ENCODE measurements at places on chromosomes 1 and 21.
A peak's percentile ranks its signal among the peaks of the same experiment; 100 is the strongest.

- DNase-seq = no peak
Measured at GRCh38 chr1:234288946-234289345, 84.3 kb upstream of the COA6 start.

DNA sequence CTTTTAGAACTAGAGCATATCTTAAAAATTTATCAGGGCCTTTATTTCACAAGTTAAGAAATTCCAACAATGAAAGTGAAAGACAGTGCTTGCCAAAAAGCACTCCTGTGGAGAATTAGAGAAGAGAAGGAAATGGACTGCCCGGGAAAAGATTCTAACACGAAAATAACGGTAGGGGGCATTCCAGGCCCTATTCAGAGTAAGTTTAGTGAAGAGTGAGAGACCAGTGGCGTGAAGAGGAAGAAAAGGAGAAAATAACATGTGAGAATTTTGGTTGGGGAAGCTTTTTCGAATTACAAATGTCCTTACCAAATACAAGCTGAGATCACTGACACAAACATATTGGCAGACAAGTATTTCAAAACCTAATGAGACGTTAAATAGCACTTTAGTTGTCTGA, 38.4 kb upstream of the RBM34 start:
- peak; percentile 43 for DNase-seq

GRCh38 chr1:209390764-209391163, 192.8 kb upstream of the CAMK1G start:
- DNase-seq = no peak

- DNase-seq = no peak
Measured at GRCh38 chr1:212021563-212021962, 13.8 kb downstream of the INTS7 start.

DNA sequence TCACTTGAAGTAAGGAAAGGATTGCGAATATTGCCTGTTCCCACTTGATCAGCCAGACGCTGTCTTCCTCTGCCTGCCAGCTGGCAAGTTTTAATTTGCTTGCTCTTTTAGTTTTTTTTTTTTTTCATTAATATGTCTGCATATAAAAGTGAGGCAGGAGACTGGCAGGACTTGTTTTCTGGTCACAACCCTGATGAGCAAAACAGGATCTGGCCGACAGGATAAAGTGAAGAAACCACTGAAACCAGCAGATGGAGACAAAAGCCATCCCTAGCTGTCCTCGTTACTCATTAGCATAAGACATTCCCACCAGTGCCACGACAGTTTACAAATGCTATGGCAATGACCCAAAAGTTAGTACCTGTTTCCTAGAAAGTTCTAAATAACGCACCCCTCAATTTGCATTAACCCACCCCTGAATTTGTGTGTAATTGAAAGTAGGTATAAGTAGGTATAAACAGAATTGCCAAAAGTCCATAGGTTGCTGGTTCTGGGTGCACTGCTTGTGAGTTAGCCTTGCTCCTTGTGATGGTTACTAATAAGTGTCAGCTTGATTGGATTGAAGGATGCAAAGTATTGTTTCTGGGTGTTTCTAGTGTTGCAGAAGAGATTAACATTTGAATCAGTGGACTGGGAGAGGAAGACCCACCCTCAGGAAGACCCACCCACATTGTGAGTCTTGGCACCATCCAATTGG, 60.8 kb downstream of the ZNF684 start:
- DNase-seq = peak; percentile 7

DNA sequence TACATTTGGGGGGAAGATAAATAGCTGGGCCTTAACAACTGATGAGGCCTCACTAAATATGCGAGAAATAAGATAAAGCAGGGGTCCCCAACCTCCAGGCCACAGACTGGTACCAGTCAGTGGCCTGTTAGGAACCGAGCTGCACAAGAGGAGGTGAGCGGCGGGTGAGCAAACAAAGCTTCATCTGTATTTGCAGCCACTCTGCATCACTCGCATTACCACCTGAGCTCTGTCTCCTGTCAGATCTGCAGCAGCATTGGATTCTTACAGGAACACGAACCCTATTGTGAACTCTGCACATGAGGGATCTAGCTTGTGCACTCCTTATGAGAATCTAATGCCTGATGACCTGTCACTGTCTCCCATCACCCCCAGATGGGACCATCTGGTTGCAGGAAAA, 5.2 kb upstream of the PAXBP1 start:
- DNase-seq = no peak

- peak; percentile 43 for DNase-seq
Measured at GRCh38 chr1:247456021-247456420, 1.9 kb downstream of the OR2B11 start.

GRCh38 chr1:220726634-220727033, 21.5 kb upstream of the MTARC2 start:
- no peak for DNase-seq

DNA sequence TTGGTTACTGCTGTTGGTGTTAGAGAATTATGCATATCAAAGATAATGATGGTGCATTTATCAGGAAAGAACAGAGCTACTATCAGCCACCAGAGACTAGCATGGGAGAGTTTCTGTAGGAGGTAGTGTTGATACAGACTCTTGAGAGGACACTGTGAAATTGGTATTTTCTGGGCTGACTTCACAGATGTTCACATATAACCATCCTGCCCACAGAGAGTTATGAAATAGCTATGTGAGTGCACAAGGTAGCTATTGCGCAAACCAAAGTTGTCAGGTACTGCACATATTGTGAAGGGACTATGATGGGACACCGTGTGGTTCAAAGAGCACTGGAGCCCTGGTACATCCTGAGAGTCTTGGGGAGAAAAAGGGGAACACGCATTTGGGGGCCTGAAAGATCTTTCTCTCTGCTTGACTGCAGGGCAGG, 1.4 kb upstream of the TLCD4 start:
- DNase-seq = peak; percentile 73

GRCh38 chr1:96772349-96772748, 50.8 kb downstream of the PTBP2 start:
- DNase-seq = no peak

- no peak for DNase-seq
Measured at GRCh38 chr21:38321568-38321967, 64.8 kb downstream of the KCNJ15 start.

DNA sequence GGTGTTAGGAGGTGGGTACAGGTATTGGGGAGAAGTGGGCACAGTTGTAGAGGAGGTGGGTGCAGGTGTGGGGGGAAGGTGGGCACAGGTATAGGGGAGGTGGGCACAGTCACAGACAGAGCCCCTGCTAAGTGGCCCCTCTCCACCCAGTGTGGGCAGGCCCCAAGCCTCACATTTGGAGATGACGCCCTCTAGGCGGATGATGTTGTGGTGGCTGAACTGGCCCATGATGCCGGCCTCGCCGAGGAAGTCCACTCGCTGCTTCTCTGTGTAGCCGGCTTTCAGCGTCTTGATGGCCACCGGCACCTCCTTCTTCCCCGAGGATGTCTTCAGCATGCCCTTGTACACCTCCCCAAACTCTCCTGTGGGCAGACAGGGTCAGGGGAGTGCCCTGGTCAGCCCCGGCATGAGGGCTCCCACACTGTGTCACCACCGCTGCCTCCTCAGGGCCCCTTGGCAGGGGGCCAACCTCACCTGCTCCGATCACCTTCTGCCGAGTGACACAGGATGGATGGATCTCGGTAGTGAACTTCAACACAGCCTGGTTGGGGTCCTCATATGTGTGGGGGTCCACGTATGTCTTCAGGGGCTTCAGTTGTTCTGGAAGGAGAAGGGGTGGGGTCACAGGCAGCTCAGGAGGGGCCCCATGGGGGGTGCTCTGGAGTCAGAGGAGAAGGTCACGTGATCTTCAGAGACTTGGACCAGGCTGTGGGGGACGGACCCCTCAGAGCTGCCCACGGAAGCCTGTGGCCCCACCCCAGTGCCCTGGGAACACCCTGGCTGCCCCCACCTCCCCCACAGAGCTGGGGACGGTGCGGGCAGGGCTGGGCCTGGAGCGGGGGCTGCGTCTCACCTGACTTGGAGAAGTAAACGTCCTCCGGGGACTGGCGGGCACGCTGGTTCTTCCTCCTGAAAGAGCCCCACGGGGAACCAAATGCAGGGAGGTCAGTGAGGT, 22.6 kb downstream of the EPHA2 start:
- no peak for DNase-seq

DNA sequence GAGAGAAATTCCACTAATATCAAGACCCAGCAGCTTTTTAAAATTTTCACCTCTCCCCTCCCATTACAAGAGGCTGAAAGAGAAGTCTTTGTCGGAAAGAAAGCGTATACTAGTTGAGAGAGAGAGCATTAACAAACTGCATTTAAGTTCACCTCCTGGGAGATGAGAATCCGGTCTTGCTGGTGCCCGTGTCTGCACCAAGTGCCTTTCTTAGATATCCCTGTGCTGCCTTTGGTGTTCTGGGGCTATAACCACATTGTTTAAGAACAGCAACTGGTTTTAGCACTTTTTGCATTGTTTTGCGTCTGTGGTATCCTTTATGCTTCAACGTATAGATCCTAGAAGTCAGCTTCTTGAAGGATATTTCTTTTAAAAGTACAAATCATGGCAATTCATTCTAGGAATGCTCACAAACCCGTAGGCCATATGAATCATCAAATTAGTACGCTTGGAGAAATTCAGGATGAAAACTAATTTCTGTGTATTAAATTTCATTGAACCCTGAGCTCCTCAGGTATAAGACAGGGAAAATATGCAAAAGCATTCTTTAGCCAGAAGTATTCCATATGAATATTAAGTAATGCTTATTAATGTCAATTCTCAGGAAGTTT, 3.4 kb upstream of the RPE65 start:
- DNase-seq = no peak

GRCh38 chr1:84603941-84604830, 29.9 kb upstream of the CTBS start:
- DNase-seq = no peak

GRCh38 chr1:200699871-200700270, 30.2 kb upstream of the DDX59 start:
- peak; percentile 38 for DNase-seq

- DNase-seq = no peak
Measured at GRCh38 chr1:32394890-32395432, 720 bp upstream of the BSDC1 start.

DNA sequence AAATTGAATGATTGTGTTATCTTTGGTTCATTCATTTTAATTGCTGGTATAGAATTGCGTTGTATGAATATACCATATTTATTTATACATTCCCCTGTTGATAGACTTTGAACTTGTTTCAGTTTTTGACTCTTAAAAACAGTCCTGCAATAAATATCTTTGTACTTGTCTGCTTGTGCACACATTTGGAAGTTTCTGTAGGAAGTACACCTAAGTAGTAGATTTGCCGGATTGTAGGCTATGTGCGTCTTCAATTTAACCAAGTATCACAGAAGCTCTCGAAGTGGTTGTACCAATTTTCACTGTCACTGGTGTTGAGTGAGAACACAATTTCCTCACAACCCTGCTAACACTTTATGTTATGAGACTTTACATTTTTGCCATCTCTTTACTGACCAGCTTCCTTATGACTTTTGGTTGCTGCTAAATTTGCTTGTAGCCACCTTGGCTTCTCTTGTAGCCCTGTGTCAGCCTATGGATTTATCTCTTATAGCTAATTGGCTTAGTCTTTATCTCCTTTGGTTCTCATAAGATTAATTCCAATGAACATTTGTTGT, 2.2 kb downstream of the TTC3 start:
- no peak for DNase-seq

GRCh38 chr1:76942549-76942948, 75.3 kb downstream of the ST6GALNAC5 start:
- no peak for DNase-seq

DNA sequence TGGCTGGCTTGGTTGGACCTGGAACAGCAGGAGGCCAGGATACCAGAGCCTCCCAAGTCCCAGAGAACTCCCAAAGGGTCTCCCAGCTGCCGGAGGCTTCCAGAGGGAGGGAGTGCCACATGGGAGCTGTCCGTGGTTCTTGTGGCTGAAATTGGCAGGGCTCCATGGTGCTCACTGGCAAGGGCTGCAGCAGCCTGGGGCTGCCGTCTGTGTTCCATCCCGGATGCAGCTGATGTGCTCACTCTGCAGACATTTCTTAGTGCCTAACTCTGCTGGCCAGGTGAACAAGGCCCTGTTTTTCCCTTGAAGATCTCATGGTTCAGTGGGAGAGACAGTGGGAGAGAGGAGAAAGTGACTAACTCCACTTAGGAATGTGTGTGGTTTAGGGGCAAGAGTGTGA, 261.1 kb downstream of the CAMTA1 start:
- no peak for DNase-seq

- DNase-seq = no peak
Measured at GRCh38 chr1:33537885-33538284, 65.4 kb downstream of the ZSCAN20 start.

GRCh38 chr1:187078916-187079315, 250.2 kb downstream of the PLA2G4A start:
- DNase-seq = no peak

DNA sequence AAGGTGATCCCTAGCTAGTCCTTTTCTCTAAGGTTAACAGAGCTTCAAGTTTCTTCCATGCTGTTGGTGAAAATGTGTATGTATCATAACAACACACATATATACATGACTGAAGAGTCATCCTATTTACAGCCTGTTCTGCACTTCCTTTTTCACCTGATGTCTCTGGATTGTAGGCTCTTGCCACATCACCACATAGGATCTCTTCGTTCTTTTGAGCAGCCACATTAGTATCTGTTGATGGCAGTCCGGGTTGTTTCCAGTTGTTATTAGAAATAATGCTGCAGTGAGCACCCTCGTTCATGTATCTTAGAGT, 19.7 kb downstream of the MRPL37 start:
- no peak for DNase-seq

DNA sequence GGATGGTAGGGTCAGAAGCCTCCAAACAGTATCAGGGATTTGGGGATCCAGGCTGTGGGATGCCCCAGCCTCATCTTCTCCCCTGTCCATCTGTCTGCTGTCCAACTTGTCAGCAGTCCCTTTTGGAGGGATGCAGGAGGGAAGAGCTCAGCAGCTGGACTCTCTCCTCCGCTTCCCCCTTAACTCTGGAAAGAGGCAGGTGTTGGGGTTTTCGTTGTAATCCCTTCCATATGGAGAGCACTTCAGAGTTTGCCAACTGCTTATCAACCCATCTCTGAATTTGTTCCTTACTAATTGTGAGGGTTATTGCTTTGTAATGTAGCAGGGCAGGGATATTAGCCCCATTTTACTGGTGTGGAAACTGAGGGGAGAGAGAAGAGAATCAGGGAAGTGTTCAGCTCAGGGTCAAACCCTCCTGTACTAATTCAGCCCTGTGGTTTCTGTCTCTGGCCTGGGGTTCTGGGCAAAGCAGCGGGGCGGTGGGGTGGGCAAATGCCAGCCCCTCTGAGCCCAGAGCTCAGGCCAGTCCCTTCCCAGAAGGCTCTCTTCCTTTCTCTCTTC, 3.2 kb downstream of the CITED4 start:
- DNase-seq = no peak

- no peak for DNase-seq
Measured at GRCh38 chr1:17369466-17369865, 2.5 kb upstream of the PADI6 start.

GRCh38 chr1:246705368-246705767, 18.8 kb upstream of the SCCPDH start:
- DNase-seq = no peak

DNA sequence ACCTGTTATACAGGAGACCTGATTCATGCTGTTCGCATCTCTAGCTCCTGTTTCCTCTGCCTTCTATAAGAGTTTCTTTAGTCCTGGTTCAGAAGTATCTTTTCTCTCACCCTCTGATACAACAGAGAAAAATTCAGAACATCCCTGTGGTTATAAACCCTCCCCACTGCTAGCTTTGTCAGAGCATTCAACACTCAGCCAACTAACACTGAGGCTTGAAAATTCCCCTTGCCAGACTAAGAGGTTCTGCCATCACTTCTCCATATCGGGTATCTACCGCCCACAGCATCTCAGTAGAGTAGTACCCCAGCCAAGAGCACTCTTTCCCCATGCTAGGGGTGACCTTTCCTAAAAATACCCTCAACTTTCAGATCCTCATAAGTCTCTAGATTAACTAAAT, 19.6 kb upstream of the PIK3R3 start:
- no peak for DNase-seq
